Calu3 (cell line): ENCODE measurements at places on chromosomes 5 and 9. TPM values are rescaled to one million over a fixed set of nuclear protein-coding genes. Genes with fewer than 3 reads are reported as not detected.

Gene FST
- 19.4 and 19.6 TPM in 2 replicates for total RNA-seq

DNA sequence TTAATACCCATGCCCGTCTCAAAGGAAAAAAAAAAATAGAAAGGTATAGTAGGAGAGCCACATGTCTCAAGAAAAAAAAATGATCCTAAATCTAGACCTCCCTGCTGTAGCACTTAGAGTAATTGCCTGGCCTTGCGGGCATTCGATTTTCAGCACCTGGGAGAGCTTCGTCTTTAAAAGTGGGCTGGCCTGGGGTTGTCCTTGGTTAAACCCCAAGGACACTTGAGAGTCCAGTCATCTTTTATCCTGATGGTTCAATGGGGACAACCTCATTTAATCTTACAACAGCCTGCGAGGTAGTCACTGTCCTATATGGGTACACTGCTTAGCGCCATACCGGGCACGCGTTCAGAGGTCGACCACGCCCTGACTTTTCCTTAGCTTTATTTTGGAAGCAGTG lies 60.1 kb downstream of the MAT2B start:
- no peaks in the 10 kb centered on the region for H3K4me1 ChIP-seq
- H3K27ac ChIP-seq, result no peak overlapping the region

DNA sequence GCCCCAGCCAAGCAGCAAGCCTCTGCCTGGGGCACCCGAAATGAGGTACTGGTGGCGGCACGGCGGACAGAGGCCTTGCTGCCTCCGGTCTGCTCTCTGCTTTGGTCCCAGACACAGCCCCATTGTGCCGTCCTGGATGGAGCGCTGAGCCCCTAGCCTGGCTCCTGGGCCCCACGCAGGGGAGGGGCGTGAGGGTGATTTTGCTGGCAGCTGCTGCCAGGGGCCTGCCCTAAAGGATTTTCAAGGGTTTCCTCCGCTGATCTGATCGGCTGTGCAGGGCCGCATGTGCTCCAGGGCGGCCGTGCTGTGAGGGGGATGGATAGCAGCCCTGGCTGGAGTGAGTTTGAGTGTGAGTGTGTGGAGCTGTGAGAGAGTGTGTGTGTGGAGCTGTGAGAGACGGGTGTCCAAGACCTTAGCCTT lies 1.3 kb downstream of the GPSM1 start:
- no peak overlapping the region for H3K4me3 ChIP-seq
- no peaks in the 10 kb centered on the region for H3K36me3 ChIP-seq
- no peak for DNase-seq

- H3K27me3 ChIP-seq, result no peaks in the 10 kb centered on the region
- DNase-seq, result no peak
- peaks cover 11% of the 10 kb centered on the region for H3K36me3 ChIP-seq
- no peak overlapping the region for H3K4me3 ChIP-seq
Observed at GRCh38 chr5:107293541-107294210, 377.1 kb downstream of the EFNA5 start.

Gene GRIN1
- 0.24 and 0.54 TPM in 2 replicates for total RNA-seq

Gene PCDHB9
- total RNA-seq, result 2.4 and 3.5 TPM in 2 replicates

GRCh38 chr9:114499528-114499927 lies 5.7 kb downstream of the WHRN start:
- H3K4me3 ChIP-seq, result no peak overlapping the region
- H3K36me3 ChIP-seq, result no peaks in the 10 kb centered on the region
- no peak for DNase-seq
- no peaks in the 10 kb centered on the region for H3K4me1 ChIP-seq

GRCh38 chr5:144203750-144204596 lies 33.3 kb downstream of the KCTD16 start:
- no peaks in the 10 kb centered on the region for H3K4me1 ChIP-seq
- peaks cover 84% of the 10 kb centered on the region for H3K27me3 ChIP-seq
- peak; percentile 56 for DNase-seq

Gene OLFML2A
- 0.88 and 0.99 TPM in 2 replicates for total RNA-seq

DNA sequence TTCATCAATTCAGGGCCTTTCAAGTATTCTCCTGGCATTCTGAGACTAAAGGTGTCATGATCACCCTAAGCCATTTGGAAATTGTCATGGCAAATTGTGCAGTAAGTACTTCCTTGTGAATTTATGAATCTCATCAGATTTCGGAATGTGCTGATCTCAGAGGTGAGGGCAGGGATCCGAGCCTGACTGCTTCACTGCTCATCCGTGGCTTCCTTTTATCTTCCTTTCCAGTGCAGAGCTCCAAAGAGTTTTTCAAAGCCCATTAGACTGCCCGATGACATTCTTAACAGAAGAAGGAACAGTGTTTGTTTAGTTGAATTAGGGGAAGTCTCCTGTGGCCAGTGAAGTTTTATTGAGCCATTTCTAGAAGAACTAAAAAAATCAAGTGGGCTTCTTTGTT lies 182.8 kb upstream of the GDNF start:
- H3K4me1 ChIP-seq, result no peaks in the 10 kb centered on the region
- no peaks in the 10 kb centered on the region for H3K36me3 ChIP-seq
- H3K4me3 ChIP-seq, result no peak overlapping the region

Gene ZFP2
- 0.33 and 0.34 TPM in 2 replicates for total RNA-seq

- DNase-seq, result no peak
- no peak overlapping the region for H3K27ac ChIP-seq
- no peak overlapping the region for H3K4me3 ChIP-seq
- H3K4me1 ChIP-seq, result no peaks in the 10 kb centered on the region
- H3K36me3 ChIP-seq, result no peaks in the 10 kb centered on the region
Observed at GRCh38 chr5:173680660-173681242, 64.3 kb upstream of the BOD1 start.

DNA sequence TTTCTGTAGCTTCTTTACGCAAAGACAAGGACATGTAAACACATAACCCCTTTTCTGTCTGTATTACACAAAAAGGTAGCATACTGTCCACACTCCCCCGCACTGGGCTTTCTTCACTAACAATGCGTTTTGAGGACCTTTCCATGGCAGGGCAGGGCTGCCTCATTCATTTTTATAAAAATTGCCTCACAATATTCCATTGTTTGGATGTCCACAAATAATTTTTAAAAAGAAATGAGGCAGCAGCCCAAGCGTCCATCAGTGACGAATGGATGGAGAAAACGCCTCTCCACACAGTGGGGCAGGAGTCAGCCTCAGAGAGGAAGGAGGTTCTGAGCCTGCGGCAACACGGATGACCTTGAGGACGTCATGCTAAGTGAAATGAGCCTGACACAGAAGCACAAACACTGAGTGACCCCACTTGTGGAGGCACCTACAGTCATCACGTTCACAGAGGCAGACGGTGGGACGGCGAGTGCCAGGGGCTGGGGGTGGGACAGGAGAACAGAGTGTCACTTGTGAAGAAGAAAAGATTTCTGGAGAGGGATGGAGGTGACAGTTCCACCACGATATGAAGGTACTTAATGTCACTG lies 67.8 kb downstream of the RASGEF1C start:
- H3K27ac ChIP-seq, result no peak overlapping the region
- no peaks in the 10 kb centered on the region for H3K36me3 ChIP-seq
- DNase-seq, result no peak
- H3K27me3 ChIP-seq, result peaks cover 49% of the 10 kb centered on the region
- no peaks in the 10 kb centered on the region for H3K4me1 ChIP-seq
